Amygdala (tissue), 56 donors: ENCODE measurements at places on chromosomes 2 and 18.

DNA sequence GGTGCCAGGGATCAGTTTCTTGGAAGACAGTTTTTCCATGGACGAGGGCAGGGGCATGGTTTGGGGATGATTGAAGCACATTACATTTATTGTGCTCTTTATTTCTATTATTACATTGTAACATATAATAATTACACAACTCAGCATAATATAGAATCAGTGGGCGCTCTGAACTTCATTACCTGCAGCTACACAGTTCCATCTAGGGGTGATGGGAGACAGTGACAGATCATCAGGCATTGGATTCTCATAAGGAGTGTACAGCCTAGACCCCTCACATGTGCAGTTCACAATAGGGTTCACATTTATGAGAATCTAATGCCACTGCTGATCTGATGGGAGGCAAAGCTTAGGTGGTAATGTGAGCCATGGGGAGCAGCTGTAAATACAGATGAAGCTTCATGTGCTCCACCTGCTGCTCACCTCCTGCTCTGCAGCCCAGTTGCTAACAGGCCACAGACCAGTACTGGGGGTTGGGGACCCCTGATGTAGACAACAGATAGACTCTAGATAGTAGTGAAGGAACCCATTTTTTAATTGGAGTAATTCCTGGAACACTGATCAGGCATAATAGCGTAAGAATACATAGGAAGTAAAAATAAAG, 41.5 kb upstream of the MC4R start:
- DNase-seq = no peak

GRCh38 chr2:214244847-214245246, 166.0 kb upstream of the VWC2L start:
- DNase-seq = no peak

- DNase-seq = no peak
These were observed 222.0 kb upstream of the COPS8 start for GRCh38 chr2:236863729-236864126.

DNA sequence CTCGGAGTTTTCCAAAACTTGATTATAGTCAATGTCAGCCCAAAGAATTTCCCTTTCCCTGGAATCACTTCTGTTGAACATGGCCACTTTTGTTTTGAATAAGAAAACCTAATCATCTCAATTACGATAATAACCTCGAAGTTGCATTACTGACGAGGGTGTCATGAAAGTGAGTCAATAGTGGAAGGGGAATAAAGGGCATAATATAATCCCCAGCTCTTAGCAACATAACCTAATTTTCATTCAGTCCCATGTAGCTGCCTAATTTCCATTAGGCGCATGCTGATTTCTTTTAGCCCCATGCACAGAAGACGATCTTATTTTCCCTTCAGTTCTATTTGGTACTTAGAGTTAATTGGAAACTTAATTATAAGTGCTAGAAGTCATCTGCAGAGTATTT, 51.1 kb upstream of the RAPH1 start:
- DNase-seq = no peak

GRCh38 chr2:85273738-85274731, 53.8 kb downstream of the TGOLN2 start:
- DNase-seq = no peak

DNA sequence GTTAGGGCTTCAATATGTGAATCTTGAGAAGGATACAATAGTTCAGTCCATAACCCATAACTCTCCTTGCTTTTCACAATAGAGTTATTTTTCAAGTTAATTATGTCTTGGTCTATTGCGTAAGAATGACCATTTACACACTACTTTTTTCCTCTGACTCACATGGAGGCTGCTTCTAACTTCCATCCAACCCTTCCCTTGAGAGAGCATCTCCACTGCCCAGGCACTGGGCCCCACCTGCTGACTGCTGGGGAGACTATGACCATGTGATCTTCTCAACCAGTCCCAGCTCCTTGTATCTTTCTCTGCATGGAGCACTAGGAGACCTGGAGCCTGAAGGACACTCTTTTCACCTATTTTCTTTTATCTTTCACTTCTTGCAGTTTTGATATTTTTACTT, 251.5 kb downstream of the GPD2 start:
- DNase-seq = no peak

- DNase-seq = no peak
These were observed 921 bp downstream of the RPE start for GRCh38 chr2:210003359-210003758.

DNA sequence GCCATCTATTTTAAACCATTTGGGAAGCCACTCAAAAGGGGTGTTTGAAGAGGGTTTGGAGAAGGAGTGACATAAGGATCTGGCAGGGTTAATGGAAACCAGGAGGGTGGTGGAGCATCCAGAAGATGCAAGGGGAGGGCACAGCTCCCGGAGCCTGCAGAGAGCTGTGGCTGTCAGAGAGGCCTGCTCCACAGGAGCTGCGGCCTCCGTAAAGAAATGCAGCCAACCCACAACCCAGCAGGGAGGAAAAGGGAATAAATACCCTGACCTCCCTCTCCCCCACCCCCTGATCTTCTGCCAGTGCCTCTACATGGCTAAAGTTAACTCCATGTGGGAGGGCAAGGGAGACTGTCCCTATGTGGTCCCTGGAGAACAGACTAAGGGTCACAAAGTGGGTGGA, 567.1 kb upstream of the POU3F3 start:
- no peak for DNase-seq

- no peak for DNase-seq
These were observed 94.7 kb downstream of the MAP4K4 start for GRCh38 chr2:101792208-101792607.

DNA sequence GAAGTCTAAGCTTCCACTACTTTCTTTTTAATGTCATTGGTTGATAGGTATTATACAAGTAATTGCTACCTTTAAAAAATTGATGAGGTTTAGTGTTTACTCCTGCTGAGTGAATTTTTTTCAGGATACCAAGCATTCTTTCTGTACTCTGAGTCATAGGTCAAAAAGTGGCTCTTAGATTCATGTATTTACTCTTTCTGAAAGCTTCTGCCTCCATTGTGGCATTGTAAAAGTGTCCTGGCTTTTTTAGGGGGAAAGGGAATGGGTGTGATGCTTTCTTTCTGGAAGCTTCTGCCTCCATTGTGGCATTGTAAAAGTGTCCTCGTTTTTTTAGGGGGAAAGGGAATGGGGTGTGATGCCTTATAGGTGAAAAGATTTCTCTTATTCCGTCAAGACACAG, 286.5 kb downstream of the LPIN1 start:
- no peak for DNase-seq

GRCh38 chr2:121689356-121689755, 40.1 kb upstream of the CLASP1 start:
- DNase-seq = no peak

DNA sequence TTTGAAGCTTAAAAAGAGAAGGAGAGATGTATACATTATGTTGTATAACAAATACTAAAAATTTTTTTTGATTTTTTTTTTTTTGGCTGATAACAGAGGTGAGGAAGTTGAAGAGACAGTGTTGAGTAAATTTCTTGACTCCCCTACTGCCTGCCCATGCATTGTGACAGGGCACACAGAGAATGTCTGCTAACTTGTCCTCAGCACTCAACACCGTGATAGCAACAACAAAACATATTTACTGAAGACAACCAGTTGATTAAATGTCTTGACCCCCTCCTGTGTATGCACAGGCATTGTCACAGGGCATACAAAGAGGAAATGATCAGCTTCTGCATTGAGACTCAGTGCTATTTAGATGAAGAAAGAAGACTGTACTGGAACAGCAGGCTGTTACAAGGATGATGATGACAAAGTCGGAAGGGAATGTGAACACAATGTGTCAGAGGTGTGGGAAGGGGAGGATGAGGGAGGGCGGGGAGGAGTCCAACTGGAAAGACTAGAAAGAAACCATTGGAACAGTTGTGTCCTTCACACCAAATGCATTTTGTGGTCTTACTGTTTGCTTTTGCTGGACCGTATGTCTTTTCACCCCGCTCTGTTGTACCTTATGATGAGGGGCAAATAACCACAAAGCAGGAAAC, 89.5 kb downstream of the CERS6 start:
- DNase-seq = no peak
